Kasumi-1 (cell line): ENCODE measurements at places on chromosomes 1 and 21.
A peak's percentile ranks its signal among the peaks of the same experiment; 100 is the strongest.

GRCh38 chr1:170097449-170097948 is 23.0 kb upstream of the KIFAP3 start:
- no peak for DNase-seq

DNA sequence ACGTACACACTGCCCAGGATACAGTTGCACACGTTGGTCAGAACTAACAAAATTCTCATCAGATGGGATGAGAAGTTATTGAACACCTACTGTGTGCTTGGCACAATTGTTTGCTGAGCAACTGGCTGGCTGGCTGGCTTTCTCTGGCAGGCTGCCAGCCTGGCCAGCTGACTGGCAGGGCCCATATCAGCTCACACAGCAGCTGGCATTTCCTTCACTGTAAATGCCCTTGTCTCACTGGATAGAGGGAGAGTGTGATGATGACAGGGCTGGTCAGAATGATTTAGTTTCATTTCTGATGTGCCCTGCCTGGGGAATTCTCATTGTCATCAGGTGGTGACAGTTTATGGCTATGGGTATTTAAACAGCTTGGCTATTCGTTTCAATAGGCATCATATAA is 15.8 kb downstream of the CAMK2N1 start:
- no peak for DNase-seq

DNA sequence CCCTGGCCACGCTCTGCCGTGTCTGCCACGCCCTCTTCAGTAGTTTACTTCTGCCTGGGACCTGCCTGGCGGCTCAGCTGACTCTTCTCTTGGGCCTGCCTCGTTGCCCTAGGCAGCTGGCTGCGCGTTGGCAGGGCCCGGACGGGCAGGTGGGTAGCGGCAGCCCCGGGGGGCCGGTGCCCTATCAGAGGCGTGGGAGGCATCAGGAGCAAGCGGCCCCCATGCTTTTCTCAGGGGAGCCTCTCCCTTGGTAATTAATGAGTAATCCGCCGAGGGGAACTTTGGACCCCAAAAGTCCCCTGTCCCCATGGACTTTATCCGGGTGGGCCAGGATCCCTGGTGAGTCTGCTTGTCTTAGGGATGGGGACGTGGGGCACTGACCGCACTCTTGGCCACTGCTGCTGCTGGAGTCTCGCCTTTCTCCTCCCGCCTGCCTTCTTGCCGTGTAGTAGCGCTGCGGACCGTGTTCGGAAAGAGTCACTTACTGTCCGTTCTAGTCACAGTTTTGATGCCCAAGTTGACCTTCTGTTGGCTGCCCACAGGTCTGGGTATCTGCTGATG is 22.7 kb downstream of the SKI start:
- no peak for DNase-seq

GRCh38 chr1:145987926-145988325 is 8.5 kb downstream of the TXNIP start:
- no peak for DNase-seq

GRCh38 chr1:223551610-223552009 is 113.9 kb downstream of the CAPN8 start:
- DNase-seq: no peak

DNA sequence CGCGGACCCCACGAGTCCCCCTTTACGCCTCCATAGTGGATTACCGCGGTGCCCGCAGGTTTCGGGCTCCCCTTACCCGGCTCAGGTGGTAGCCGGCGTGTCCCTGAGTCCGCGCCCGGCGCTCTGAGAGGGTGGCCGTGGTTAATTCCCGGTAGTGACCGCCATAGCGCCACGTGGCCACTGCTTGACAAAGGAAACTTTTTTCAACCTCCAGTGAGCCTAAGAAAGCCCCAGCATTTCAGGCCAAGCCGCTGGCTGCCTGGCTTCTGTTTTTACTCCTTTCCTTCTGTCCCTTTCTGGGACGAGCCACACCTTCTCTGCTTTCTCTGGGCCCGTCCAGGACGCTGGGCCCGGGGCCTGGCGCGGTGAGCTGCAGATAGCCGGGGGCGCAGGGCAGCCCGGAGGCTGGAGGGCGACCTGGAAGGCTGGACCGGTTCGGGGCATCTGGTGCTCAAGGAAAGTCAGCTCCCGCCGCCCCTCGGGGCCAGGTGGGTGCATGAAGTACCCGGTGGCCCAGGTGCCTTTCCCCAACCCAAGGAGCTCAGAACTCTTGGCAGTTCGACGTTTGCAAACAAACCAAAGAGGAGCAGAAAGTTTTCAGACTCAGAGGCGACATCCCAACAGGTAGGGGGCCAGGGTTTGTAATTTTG is 540 bp upstream of the C1orf198 start:
- DNase-seq: no peak

DNA sequence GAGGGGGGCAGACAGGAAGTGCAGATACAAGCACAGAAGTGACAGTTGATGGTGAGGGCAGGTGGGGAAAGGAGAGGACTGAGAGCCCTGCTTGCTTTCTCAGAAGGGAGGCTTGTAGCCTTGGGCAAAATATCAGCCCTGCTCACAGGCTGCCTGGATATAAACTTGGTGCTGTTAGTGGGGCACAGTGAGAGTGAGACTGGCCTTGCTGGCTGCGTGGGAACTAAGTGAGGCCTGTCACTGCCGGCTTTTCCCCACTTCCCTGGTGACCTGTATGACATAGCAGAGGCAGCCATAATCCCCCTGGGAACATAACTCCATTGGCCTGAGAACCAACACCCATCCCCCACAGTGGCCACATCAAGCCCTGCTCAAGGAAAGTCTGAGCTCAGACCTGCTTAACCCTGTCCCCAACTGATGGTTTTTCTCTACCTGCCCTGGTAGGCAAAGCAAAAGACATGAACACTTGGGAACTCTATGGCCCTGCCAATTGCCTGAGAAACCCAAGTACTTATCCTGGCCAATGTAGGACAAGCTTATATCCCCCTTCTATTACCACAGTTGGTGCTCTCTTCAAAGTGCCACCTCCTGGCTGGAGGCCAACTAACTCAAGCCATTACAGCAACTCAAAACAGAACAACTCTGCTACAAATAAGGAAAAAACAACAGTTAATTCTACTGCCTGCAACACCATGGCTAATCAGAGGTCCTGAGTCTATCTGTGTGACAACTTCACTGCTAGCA is 472.7 kb downstream of the PLPP3 start:
- DNase-seq: no peak

DNA sequence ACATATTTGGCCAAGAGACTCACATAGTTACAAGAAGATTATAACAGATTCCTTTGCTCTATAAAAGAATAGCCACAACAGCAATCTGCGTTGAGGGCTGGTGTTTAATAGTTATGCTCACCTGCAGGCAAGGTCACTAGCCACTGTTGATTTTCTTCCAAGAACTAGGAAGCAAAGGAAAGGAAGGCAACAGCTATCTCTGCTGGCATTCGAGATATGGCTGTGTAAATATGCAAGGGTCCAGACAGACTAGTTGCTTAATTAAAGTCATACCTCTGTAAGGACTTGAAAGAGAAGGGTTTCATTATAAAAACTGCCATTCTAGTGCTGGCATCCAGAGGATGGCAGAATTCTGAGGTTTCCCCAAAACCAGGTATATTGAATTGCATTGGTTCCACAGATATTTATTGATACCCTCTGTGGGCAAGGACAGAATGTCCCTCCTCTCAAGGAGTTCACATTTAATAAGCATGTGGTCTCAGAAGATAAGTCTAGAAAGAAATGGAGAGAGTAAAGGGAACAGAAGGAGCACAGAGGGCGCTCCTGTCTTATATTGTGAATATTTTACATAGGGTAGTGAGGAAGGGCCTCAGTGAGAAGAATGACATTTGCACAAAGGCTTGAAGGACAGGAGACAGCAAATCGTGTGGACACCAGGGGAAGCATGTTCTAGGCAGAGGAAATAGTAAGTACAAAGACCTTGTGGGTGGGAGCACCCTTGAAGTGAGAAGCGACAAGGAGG is 23.6 kb upstream of the PLEKHA6 start:
- DNase-seq: no peak

DNA sequence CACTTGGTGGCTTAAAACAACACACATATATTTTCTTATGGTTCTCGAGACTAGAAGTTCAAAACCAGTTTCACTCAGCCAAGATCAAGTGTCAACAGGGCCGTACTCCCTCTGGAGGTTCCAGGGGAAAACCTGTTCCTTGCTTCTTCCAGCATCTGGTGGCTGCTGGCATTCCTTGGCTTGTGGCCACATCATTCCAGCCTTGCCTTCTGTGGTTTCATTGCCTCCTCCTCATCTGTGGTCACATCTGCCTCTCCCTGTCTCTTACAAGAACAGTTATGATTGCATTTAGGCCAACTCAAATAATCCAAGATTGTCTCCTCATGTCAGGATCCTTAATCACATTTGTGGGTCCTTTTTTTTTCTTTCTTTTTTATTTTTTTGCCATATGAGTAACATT is 240.7 kb upstream of the HOOK1 start:
- DNase-seq: no peak

DNA sequence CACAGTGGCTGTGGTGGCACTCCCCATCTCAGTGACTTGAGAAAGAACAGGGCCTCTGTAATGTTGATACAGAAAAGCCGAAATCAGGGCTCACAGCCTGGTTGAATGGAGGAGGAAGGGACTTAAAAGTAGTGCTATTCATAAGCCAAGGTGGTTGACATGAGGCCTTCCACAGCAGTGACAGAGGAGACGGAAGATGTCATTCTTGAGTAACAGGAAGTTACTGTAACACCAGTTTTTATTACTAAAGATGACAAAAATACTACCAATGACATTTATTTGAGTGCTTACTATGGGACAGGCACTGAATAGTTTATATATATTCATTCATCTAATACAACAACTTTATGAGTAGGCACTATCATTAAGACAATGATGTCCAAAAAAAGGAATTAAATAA is 52.8 kb upstream of the GNG12 start:
- DNase-seq: peak; percentile 37

- DNase-seq: peak; percentile 53
Observed at GRCh38 chr1:7646981-7647901, 123.9 kb upstream of the VAMP3 start.

GRCh38 chr1:156430303-156430702 is 61.3 kb downstream of the RHBG start:
- no peak for DNase-seq

DNA sequence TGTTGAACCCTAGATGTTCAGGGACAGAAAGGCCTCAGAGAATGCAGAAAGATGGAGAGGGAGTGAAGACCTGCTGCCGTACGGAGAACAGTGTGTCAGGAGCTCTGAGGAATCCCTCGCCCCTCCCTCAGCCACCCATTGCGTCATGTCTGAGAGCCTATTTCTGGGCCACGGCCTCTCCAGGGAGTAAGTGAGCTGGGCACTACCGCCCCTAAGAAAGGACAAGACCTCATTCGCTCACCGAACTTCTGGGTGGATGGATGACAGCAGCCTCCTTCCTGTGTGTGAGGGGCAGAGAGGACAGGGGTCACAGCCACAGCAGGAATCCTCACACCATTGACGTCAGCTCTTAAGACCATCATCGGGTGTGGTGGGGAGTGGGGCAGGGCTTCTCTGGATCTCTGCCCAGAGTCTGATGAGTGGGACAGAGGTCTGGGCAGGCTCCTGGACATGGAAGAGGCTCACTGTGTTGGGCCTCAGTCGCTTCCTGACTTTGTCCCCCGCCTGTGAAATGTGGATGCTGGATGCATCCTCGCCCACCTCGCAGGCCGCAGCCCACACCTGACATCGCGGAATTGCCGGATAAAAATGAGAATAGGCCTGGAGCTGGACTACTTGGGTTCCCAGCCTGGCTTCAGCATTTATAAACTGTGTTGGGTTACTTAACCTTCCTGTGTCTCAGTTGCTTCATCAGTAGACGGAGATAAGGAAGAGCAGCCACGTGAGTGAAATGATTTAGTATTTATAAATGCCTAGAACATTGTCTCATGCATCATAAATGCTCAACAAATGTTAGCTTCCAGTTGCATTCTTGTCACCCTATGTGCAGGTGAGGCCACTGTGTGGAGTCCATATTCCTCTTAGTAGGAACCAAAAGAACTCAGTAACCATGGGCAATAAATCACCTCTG is 238.6 kb downstream of the TRABD2B start:
- no peak for DNase-seq

- DNase-seq: peak; percentile 91
Observed at GRCh38 chr1:207404849-207405525, 49.1 kb upstream of the CR2 start.

- no peak for DNase-seq
Observed at GRCh38 chr21:20215959-20216358, 782.2 kb upstream of the NCAM2 start.

- DNase-seq: no peak
Observed at GRCh38 chr1:168405906-168406549, 125.4 kb downstream of the TBX19 start.

DNA sequence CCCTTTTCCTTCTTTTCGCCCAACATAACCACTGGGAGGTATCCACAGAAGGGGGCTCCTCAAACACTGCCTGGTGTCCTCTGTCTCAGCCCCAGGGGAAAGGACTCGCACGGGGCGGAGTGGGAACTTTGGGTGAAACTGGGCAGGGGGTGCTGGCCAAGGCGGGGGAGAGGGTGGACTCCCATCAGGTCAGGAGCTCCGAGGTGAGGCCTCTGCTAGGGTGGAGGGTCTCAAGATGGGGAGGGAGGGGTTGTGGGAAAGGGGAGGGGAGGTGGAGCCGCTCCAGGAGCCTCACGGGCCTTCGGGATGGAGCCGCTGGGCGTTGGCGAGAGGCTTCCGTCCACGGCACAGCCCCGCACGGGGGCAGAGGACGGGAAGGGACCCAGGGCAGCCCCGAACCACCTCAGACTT is 43.2 kb upstream of the POFUT2 start:
- DNase-seq: no peak

DNA sequence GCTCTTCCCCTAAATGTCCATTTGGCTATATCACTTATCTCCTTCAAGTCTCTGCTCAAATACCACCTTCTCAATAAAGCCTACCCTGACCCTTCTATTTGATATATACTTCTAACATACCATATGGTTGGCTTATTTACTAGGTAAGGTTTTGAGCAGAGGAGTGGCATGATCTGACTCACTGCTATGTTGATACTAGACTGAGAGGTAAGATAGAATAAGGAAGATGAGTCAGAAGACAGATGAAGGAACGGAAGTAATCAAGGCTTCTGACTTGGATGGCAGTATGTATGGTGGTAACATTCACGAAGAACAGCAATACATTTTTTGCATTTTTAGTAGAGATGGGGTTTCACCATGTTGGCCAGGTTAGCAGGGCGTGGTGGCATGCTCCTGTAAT is 4.8 kb upstream of the HRNR start:
- no peak for DNase-seq
